ENCODE measurements at places on chromosomes 7 and 10.

- peak; percentile 72 for DNase-seq
Observed at GRCh38 chr7:6589829-6590644, at the start of gene INTS15. INTS15 (plus strand) TSS chr7:6590021; CDS start chr7:6590284, 263 bp downstream.

DNA sequence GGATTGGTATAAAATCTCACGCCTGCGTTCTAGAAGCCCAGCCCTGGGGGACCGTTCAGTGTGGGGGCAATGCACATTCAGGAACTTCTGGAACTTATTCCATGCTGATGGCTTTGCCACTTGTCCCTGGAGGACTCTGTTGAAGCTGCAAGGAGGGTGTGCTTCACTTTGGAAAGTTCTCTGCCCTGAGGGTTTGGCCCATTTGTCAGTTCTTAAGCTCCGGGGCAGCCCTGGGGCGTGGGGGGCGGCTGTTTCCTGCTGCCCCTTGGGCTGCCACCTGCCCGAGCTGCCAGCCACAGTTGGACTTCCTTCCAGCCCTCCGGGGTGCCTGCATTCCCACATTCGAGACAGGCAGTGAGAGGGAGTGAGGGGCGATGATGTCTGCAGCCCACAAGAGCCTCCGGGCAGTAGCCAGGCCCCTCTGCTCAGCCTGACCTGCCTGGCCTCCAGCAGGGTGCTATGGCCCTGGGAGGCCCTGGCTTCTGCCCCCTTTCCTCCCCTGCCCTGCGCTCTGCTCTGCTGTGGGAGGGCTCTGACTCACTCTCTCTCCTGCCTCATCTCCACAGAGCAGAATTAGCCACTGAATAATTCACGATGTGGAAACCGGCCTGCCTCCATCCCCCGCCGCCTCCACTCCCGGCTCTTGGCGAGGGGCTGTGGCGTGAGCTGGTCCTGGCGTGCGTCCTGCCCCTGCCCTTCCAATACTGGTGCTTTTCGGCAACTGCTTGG is 1.9 kb downstream of the TTYH3 start:
- DNase-seq = peak; percentile 47

DNA sequence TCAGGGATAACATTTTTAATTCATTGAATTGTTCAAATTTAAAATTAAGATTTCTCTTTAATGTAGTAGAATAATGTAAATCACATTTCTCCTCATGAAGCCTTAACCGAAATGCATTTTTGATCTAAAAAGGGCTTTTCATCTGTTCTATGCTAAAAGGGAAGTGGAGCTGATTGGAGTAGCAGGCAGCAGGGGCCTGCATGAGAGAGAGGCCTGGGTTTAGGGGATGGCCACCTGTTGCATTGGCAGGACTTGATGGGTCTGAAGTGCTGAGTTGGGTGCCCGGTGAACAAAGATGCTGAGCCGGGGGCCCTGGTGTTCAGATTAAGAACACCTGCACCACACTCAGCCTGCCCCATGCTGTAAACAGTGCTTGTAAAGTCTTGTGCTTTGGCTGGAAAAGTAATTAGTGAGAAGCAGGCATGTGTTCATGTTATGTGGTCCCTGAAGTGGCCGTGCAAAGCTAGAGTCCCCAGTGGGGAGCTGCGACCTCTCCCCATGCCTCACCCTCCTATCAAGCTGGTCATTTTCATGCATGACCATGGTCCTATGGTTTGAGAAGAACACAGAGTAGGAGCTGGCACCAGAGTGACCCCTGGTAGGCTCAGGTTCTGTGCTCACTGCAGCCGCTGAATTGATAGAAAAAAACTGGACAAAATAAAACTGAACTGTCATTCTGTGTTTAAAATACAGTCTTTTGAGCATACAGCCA is 124.3 kb downstream of the ADCY1 start:
- no peak for DNase-seq

DNA sequence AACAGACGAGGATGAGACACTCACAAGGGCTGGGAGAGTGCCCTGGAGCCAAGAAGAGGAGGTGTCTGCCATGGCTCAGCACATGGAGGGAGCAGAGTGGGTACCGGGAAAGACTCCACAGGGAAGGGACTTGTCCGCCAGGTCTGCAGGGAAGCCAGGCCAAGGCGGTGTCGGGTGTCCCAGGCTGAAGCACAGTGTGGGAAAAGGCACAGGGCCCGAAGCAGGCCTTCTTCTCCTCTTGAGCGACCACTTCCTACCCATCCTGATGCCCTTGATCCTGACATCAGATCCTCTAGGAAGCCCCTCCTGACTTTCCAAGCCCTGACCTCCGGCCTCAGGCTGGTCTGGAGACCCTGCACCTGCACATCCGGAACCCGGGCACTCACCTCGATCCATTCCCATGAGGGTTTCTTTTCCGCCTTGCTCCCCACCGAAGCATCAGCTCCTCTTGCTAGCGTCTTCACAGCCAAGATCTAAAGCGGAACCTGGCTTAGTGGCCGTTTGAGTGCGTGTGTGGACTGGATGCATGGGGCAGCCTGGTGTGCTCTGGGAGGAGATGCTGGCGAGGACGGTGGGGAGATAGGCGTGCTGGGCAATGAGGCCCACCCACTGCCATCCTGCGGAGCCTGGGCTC is 8.5 kb downstream of the CALML3 start:
- DNase-seq = no peak

- DNase-seq = no peak
Observed at GRCh38 chr10:93245147-93245546, 171.5 kb downstream of the CYP26A1 start.

DNA sequence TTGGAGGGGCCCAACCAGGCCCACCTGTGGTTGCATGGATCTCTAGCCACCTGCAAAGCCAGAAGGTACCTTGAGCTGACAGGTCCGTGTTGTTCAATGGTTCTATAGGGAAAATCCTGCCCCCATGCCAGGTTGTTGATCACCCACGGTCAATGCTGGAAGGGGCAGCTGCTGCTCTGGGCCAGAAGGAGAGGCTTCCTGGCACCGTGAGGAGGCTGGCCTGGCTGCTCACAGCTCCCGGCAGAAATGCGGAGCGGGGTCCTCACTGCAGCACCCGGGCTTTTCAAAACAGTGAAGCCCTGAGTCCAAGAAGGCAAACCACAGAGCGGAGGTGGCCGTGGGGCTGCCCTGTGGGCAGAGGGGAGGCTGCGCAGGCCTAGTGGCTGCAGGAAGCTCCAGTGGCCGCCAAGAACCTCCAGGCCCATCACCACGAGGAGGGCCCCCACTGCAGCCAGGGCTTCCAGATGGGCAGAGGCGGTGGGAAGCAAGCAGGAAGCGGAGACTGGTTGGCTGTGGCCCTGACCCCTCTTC is 25.0 kb upstream of the GPR146 start:
- DNase-seq = no peak

DNA sequence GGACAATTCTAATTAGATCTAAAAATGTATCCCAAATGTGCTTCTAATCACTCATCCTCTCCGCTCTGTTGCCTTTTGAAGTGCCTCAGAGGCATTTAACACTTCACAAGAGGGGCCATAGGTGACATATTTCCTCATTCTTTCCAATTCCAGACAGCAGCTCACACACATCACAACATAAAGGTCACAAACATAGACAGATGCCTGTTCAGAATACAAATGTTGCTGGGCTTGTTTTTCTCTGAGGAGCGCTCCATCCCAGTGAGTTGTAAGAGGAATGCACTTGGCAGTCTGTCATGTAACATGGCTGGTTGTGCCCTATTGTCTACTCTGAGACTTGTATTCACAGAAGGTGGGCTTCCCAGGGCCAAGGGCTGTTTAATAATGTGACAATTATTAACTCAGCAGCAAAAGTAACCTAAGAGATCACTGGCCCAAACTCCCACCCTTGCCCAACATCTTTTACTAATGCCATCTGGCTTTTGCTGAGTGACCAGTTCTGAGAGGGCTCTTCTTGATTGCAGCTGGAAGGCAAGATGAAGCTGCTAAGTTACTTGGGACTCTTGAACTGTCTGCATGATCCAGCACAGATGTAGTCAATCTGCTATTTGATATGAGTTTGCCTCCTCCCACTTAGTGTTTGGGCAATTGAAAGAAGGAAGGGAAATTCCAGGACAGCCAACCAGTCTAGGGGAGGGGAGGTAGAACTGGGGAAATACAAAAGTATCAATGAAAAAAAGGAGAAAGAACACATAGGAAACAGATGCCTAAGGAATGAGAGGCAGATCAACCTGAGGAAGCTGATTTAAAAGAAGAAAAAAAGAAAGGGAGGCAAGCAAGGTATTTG is 13.6 kb downstream of the PON2 start:
- DNase-seq = no peak

DNA sequence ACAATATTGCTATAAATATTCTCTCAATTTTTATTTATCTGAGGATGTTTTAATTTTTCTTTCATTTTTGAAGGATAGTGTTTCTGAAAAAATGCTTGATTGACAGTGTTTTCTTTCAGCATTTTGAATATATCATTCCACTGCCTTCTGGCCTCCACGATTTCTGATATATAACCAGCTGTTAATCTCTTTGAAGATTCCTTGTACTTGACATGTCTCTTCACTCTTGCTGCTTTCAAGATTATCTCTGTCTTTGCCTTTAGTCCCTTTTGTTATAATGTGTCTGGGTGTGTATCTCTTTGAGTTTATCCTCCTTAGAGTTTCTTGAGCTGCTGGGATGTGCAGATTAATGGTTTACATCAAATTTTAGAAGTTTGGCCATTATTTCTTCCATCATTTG is 22.8 kb upstream of the DNAJC1 start:
- DNase-seq = no peak

DNA sequence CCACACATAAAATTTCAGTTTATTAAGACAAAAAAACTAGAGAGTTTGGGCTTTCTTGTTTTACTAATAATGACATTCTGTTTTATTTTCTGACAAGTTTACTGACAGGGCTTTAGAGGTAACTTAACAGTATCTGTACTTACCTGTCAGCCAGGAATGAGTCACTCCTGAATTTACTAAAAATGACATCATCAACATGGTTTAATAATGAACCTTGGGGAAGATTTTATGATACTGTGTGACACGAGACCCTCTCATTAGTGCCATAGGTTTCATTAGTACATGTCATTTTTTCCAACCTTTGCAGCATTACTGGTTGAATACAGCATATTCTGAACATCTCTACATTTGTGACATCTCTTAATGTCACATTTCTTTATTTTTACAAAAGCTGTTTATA is 131.1 kb downstream of the KCND2 start:
- no peak for DNase-seq

- DNase-seq = peak; percentile 20
Observed at GRCh38 chr10:50614444-50615137, 9.2 kb downstream of the SGMS1 start.

DNA sequence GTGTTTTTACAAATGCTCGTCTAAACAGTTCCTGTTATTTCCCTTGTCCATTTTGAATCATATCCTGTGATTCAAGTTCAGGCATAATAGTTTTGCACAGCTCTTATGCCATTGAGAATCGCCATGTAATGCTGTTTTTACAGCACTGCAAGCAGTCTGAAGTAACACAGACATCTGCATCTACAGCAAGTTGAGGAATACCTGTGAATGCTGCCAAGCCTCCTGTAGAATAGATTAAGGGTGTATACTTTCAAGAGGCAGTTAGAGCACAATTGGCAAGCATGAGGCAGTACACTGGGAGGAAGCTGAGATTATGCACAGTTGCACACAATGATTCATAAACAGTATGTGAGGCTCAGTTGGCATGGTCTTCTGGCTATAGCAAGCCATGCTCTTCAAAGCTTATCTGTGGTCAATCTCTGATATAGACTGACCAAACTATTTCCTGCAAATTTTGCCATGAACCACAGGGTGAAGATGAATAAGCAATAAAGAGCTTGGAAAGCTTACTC is 121.9 kb upstream of the AKR1E2 start:
- no peak for DNase-seq

GRCh38 chr7:4144811-4145510 is 537.1 kb upstream of the FOXK1 start:
- DNase-seq = no peak

- DNase-seq = no peak
Observed at GRCh38 chr10:79424221-79425073, 21.0 kb downstream of the ZCCHC24 start.

DNA sequence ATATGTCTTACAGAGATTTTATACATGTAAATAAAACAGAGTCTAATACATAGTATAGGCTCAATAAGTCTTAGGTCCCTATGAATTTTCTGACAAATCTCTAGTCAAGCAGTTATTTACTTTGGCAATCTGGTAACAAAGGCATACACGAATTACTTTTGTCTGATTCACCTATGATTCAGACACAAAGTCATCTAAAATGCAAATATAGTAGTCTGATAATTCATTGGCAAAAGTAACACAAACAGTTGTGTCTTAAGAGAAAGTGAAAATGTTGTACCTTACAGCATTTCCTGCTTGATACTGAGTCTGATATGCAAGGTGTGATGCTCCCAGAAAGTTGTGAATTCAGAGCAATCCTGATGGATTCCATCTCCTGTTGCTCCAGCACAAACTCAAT is 209.4 kb upstream of the PRSS1 start:
- DNase-seq = no peak

GRCh38 chr10:97822261-97822687 is 27.4 kb upstream of the GOLGA7B start:
- DNase-seq = no peak

- DNase-seq = peak; percentile 84
Observed at GRCh38 chr10:121927841-121928527, at the start of gene ATE1. ATE1 (minus strand) TSS chr10:121928031; CDS start chr10:121927949, 82 bp downstream.

- DNase-seq = no peak
Observed at GRCh38 chr10:31274310-31274709, 44.7 kb upstream of the ZEB1 start.

DNA sequence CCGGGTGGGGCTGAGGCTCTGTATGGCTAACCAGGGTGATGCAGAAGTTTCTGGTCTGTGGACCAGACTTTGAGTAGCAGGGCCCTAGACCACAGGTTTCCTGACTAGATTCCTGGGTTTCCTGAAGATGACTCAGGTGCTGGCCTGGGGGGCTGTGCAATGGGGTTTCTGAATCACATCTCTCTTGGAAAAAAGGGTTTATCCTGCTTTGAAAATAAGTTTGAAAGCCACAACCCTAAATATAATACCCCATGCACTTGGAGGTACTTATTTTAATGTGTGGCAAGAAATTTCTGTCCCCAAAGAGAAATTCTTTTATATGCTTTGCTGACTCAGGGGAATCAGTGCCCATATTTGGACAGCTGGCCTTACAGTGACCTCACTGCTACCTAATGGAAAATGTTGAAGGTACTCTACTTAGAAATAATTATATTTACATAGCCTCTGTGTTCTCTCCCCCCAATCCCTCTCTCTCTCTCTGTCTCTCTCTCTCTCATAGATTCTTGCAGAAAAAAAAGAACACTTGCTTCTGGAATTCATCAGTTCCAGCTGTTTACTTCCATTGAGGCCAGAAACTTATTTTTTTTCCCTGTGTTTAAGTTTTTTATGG is 184.4 kb upstream of the LYZL2 start:
- no peak for DNase-seq

Measured in stimulated activated CD4-positive, alpha-beta T cell treated with anti-CD3 and anti-CD28 coated beads, Interleukin-1b, Interleukin-23, amount 100 ng/mL, for 48 hours (primary cell).